Subcutaneous preadipocyte (primary cell): ENCODE measurements at places on chromosomes 7 and 10. TPM values are rescaled to one million over a fixed set of nuclear protein-coding genes. Genes with fewer than 3 reads are reported as not detected.

The FUOM gene
- 13.6 and 16.6 TPM in 2 replicates for total RNA-seq

The STAG3 gene
- total RNA-seq, result 0.73 and 1.6 TPM in 2 replicates

The NME8 gene
- total RNA-seq, result not detected in 2 replicates

The ARHGEF35 gene
- total RNA-seq, result 0.20 and 0.73 TPM in 2 replicates

The CYP3A4 gene
- not detected in 2 replicates for total RNA-seq

The OR2A1 gene
- total RNA-seq, result under 0.01 and 0.37 TPM in 2 replicates

The CALD1 gene
- 127 and 158 TPM in 2 replicates for total RNA-seq

The CALML5 gene
- total RNA-seq, result not detected in 2 replicates

The ITGA8 gene
- not detected in 2 replicates for total RNA-seq

The GPR85 gene
- total RNA-seq, result 1.8 and 2.3 TPM in 2 replicates

The HEPACAM2 gene
- total RNA-seq, result not detected in 2 replicates

The OR2A5 gene
- total RNA-seq, result not detected in 2 replicates

The HOXA10 gene
- 9.9 and 11.3 TPM in 2 replicates for total RNA-seq

The ADRB1 gene
- total RNA-seq, result not detected in 2 replicates

The ECHDC3 gene
- total RNA-seq, result 2.9 and 4.4 TPM in 2 replicates

The OR2AE1 gene
- under 0.01 TPM in 1 of 2 replicates, not detected in the other for total RNA-seq

The VWA2 gene
- under 0.01 and 0.20 TPM in 2 replicates for total RNA-seq

The MOGAT3 gene
- total RNA-seq, result not detected in 2 replicates

The TMEM130 gene
- total RNA-seq, result not detected in 2 replicates

The HYAL4 gene
- not detected in 2 replicates for total RNA-seq

The SLC4A2 gene
- 43.7 and 55.9 TPM in 2 replicates for total RNA-seq

The PAX4 gene
- not detected in 2 replicates for total RNA-seq

The NRBF2 gene
- 19.5 and 22.3 TPM in 2 replicates for total RNA-seq

The CTBP2 gene
- 60.6 and 93.6 TPM in 2 replicates for total RNA-seq

The NPY4R2 gene
- total RNA-seq, result not detected in 2 replicates

The ZP3 gene
- 1.4 and 1.8 TPM in 2 replicates for total RNA-seq

The ZC3HAV1 gene
- 37.8 and 52.2 TPM in 2 replicates for total RNA-seq

The FZD8 gene
- total RNA-seq, result 0.37 and 3.7 TPM in 2 replicates

The OR13A1 gene
- not detected in 2 replicates for total RNA-seq

The ATP5MK gene
- 153 and 188 TPM in 2 replicates for total RNA-seq
